ENCODE measurements at places on chromosomes 7 and 10.

DNA sequence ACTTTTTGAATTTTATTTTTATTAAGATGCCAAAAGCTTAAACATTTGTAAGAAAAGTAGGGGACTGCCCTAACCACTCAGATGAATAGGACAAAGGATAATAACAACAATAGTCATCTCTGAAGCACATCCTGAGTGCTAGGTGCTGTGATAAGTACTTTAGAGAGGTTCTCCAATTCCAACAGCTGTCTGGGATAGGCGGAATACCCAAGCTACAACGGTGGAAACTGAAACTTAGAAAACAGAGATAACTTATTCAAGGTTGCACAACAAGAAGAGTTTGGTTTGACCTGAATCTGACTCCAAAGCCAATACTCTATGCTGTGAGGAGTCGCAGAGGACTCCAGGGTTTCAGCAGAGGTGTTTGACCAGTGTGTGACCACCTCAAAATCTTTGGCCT is 2.0 kb downstream of the RTKN2 start:
- no peak for DNase-seq

GRCh38 chr7:19749658-19750057 is 23.8 kb downstream of the TMEM196 start:
- DNase-seq: no peak

DNA sequence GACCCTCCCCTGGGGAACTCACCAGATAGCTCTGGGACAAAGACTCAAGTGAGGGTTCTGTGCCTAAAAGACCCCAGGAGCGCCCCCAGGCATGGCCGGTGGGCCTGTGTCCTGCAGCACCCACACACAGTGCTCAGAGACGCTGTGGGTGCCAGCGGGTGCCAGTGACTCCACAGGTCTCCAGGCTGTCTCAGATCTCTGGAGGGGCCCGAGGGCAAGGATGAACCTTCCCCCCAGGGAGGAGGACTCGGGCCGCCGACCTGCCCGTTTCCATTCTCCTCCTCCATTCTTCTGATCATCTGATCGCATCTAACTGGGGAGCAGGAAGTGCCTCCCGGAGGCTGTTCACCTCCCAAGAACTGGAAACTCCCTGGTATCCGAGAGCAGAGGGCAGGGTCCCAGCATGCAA is 980 bp downstream of the ADAM8 start:
- no peak for DNase-seq

DNA sequence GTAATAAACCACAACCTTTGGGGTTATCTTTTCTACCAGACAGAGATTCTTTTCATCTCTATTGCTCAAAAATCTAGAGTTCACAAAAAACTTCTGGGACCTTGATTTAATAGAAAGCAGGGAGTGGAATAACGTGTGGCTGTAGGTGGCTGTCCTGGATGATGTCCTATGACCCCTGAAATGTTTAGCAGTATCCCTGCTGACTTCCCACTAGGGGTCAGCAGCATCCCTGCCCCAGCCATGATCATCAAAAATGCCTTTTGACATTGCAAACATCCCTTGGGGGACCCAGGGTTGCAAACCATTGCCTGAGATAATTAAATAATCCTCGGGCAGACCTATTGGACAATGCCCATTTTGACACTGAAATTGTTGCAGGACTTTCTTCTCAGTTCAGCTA is 177.1 kb downstream of the USP6NL start:
- DNase-seq: peak; percentile 74

- DNase-seq: no peak
These were observed 392.2 kb downstream of the ACTR3B start for GRCh38 chr7:153151766-153152165.

GRCh38 chr10:35471435-35471834 is 133.7 kb upstream of the GJD4 start:
- DNase-seq: no peak

- DNase-seq: peak; percentile 85
These were observed at the start of gene MAT1A for GRCh38 chr10:80289451-80290287. Gene MAT1A, minus strand, starts transcription at chr10:80289658. Its CDS starts 235 bp downstream, at chr10:80289423.

All from GM23338 (cell line).